Small intestine (tissue), 16 donors: ENCODE measurements at places on chromosomes 3 and 15. TPM values are rescaled to one million over a fixed set of nuclear protein-coding genes. Genes with fewer than 3 reads are reported as not detected.

DNA sequence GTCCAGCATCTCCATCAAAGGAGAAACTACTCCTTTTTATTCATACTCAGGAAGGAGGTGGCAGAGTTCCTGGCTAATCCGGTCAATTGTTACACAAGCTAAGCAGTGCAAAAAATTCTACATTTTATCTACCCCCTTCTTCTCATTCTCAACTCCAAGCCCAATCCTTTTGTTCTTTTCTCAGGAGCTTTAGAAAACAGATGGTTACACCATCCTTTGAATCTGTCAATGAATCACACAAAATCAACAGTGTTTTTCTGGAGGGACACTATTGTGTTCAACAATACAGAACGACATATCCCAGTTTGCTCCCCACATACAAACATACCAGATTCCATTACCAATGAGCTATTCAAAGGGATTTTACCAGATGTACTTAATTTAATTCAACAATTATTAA lies 362.1 kb downstream of the MAGI1 start:
- DNase-seq, result no peak

- DNase-seq, result no peak
These were observed 227.5 kb downstream of the MAGI1 start for GRCh38 chr3:65811086-65811761.

Gene MST1R
- 46.8 TPM for polyA plus RNA-seq

DNA sequence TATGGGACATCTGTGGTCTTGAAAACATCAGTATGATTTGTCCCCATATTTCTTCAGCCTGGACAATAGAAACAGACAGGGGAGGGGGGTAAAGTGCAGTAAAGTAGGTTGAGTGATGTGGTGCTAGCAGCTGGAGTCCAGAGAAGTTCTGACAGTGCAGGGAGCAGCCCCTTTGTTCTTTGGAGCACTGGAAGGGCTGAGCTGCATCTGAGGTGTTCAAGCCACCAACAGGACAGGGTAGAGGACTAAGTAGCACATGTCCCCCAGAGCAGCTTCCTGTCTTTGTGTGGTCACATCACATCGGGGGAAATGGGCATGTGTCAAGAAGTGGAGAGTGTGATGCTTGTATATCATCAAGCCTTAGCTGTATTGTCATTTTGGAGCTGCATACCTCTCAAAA lies 12.1 kb downstream of the MRPS22 start:
- no peak for DNase-seq

Gene HEMK1
- 30.1 TPM for polyA plus RNA-seq

Gene EXD1
- not detected for polyA plus RNA-seq

Gene CHRD
- 0.27 TPM for polyA plus RNA-seq

DNA sequence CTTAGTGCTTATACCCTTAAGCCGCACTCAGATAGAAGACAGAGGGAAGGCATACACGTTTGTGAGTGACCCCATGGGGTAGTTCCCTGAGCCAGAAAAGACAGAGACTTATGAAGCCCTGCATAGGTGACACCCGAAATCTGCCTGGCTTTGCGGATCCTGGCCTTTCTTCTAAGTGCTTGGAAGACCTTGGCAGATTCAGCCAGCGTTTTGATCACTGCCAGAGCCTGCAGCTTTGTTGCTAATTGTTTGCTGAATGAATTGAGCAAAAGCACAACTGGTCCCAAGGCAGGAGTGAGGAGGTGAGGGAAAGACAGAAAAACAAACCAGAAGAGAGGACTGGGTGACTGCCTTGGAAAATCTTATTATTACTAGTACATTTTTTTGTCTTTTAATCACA lies 168.3 kb upstream of the ICE2 start:
- no peak for DNase-seq

Gene SELENOS
- polyA plus RNA-seq, result 123 TPM

Gene GLDN
- 0.87 TPM for polyA plus RNA-seq

Gene TRIM59
- 12.2 TPM for polyA plus RNA-seq

DNA sequence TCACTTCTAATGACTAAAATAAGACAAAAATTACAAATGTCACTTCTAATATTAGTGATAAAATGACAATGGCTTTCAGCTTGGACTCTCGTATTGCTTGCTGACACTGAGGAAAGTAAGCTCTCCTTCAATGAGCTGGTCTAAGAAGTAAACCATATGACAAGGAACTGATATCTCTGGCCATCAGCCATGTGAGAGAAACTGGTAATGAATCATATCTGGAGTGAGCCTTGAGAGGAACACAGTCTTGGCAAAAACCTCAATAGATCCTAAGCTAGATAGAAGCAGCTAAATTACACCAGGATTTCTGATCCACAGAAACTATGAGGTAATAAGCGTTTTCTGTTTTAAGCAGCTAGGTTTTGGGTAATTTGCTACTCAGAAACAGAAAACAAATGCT lies 1575.1 kb downstream of the OTOL1 start:
- no peak for DNase-seq

Gene C3orf85
- polyA plus RNA-seq, result 94.4 TPM

Gene ARPP21
- polyA plus RNA-seq, result 0.74 TPM

DNA sequence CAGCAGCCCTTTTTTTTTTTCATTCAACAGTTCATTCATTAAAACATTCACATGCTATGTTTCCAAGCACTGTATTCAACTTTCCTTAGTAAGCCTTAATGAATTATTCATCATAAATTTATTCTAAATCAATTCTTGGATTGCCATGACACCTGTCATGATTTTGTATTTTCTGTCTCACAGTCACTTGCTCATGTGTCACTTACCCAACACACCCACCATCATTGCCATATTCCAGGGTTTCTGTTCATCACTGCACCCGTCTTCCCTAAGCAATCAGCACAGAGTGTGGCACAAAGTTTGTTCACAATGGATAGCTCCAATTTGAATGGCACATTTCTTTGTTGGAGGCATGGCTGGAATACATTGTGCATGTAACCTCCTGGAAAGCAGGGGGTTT lies 27.2 kb downstream of the CPNE4 start:
- DNase-seq, result no peak

GRCh38 chr3:52374173-52374572 lies 58.1 kb downstream of the DNAH1 start:
- DNase-seq, result peak; percentile 3

Gene HIGD2B
- not detected for polyA plus RNA-seq

- DNase-seq, result no peak
These were observed 58.5 kb upstream of the CTSH start for GRCh38 chr15:79003301-79003700.

Gene PEX5L
- 0.07 TPM for polyA plus RNA-seq

GRCh38 chr15:69808756-69809155 lies 289.0 kb downstream of the TLE3 start:
- no peak for DNase-seq

DNA sequence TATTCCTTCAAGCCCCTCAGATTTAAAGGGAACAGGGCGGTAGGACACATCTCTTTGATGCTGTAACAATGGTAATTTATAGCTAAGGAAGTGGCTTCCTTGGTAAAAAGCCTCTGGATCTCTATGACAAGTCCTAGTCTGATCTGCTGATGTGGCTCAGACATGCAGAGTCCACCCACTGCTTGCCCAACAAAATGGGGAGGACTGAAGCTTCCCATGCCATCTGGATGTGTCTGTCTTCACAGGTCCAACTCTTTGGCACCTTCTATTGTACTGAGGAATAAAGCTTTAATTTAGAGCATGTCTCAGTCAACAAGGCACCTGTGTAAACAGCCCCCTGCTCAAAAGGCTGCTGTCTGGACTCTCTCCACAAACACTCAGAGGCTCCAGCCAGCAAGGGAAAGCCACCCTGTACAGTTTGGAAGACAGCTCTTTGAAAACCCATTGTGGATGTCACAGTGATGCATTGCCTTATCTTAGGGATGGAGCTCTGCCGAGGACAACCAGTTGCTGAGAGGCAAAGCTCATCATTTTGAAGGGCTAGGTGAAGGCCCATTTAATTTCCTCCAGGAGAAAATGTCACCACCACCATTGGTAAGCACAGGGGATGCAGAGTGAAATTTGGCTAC lies 348.6 kb upstream of the GRM7 start:
- DNase-seq, result no peak

Gene ATP13A4
- 41.2 TPM for polyA plus RNA-seq

Gene GP5
- polyA plus RNA-seq, result 0.27 TPM

- DNase-seq, result no peak
These were observed 106.4 kb upstream of the TLE3 start for GRCh38 chr15:70203981-70204560.

GRCh38 chr3:199835-200234 lies 3.3 kb downstream of the CHL1 start:
- no peak for DNase-seq

GRCh38 chr3:54353946-54354345 lies 231.6 kb downstream of the CACNA2D3 start:
- DNase-seq, result no peak

- no peak for DNase-seq
These were observed 796.0 kb downstream of the ROBO2 start for GRCh38 chr3:77835921-77836320.

GRCh38 chr3:101824702-101825101 lies 24.6 kb upstream of the NFKBIZ start:
- DNase-seq, result no peak

DNA sequence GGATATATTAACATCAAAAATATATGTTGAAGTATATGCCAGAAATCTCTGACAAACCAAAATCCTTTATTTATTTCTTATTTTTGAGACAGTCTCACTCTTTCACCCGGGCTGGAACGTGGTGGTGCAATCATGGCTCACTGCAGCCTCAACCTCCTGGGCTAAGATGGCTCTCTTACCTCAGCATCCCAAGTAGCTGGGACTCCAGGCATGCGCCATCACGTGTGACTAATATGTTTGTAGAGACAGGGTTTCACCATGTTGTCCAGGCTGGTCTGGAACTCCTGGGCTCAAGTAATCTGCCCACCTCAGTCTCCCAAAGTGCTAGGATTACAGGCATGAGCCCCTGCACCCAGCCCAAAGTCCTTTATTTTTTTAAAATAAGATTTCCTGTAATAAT lies 11.9 kb downstream of the FAIM start:
- no peak for DNase-seq

DNA sequence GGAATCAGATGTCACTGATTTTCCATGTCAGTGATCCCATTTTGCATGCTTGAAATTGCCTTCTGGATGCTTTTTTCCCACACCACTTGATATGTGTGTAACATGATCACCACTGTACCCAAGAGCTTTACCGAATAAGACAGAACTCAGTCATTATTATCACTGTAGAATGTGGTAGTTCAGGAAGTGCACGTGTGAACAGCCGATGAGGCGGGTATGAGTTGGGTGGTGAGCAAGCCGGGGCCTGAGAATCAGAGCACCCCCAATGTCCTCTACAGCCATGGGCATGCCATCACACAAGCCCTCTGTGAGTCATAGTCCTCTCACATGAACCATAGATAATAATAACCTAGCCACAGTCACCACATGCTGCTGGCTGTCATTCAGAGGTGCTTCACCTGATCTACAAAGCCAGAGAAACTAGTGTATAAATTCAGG lies 470.8 kb downstream of the SOX2 start:
- no peak for DNase-seq

GRCh38 chr3:138549179-138549977 lies 44.7 kb downstream of the CEP70 start:
- no peak for DNase-seq

- peak; percentile 38 for DNase-seq
These were observed 19.0 kb upstream of the SLC25A36 start for GRCh38 chr3:140922634-140923033.

Gene ARID3B
- 4.0 TPM for polyA plus RNA-seq

- no peak for DNase-seq
These were observed 99.0 kb downstream of the CNTN3 start for GRCh38 chr3:74515451-74515850.

Gene MCTP2
- 11.7 TPM for polyA plus RNA-seq

DNA sequence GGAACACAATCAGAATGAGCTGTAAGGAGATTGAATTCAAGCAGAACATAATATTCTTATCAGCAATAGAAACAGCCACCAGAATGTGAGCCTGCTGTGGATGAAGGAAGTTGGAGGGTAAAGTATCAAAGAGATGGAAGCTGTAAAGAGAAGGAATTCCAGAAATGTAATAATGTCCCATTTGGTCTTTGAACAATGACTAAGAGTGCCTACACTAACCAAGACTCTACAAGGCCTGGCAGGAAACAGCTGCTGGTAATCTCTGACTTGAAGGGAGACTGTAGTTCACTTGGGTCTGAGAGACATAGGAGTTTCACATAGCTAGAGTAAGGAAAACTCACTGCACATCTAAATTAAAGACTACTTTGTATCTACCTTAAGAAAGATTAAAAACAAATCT lies 1176.0 kb upstream of the ALCAM start:
- DNase-seq, result no peak

DNA sequence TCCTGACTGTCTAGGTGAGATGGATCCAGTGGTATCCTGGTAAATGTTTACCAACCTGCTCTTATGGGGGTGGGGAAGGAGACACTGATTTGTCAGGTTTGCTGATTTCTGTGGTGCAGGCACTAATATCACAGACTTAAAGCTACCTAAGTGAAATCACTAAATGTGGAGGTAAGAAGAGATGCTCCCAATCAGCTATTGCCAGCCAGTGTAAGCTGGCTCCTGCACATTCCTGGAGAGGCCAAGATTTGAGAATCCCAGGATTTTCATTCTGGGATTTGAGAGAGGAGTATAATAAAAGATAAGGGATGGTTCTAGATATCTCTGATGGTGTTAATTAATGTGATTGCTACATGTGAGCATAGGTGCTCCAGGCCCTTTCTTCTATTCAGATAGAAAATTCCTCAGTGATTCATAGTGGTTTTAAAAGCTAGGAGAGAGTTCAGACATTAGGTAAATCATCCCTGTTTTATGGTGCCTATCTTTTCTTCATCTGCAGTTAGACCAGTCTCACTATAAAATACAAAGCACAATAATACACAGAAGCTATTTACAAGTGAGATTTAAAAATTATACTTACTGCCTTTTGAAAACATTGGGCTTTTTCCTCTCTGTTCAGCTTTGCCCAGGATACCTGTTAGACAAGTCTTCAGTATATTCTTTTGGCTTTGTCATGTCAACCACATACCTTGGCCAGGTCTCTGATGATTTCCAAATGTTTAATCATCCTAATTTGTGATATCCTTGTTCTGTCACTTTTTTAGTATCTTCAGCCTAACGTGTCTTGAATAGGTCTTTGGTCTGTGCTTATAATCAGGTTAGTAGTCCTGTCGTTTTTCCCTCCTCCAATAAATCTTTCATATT lies 90.9 kb downstream of the MBNL1 start:
- DNase-seq, result no peak

GRCh38 chr15:71939981-71940588 lies 129.7 kb downstream of the NR2E3 start:
- no peak for DNase-seq

Gene GABRA5
- 0.04 TPM for polyA plus RNA-seq
